ENCODE measurements at places on chromosomes 1 and 21.

DNA sequence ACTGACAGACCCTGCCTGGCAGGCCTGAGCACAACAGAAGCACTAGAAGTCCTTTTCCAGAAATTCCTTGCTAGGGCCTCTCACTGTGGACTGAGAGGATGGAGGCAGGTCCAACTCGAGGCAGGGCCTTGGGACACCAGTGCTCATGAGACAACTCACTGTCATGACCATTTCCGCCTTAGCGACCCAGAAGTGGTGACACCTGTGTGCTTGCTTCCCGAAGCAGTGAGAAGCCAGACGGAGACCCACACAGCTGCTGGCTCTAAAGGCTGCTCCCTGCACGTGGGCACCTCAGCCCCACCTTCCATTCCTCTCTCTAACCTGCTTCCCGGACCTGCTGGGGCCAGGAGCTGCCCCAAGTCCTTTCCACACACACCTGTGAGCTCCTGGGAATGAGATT is 33.0 kb downstream of the KCNC4 start:
- DNase-seq, result no peak

DNA sequence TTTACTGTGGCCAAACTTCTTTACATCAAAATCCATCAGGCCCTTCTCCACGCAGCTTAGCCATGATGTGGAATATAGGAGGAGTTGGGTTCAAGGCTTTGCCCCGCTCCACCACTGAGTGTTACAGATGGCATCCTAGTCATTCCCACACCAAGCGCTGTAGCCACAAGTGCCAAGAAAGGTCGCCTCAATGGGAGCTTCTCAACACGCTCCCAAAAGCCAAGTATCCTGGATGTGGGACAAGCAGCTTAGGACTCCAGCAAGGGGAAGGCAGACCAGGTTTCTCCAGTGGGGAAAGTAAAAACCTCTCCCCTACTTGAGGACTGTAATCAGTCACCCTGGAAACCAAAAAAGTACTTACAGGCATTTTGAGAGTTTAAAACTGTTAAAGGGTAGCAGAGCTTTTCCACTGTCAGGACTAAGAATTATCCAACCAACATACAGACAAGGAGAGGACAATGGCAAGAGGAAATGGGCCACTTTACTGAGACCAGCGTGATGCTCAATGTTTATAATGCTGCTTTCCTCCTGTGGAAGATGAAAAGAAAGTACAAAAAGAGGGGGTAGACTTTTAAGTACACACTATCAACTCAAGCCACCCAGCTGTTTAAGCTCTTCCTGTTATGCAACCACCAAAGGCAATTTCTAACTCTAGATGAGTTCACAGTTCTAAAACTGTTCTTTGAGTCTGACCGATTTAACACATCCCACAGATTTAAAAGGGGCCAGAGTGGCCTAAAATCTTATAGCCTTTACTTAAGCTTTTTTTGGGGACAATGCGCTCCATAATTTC is 120.7 kb upstream of the KRTAP19-8 start:
- DNase-seq, result no peak

GRCh38 chr1:114896795-114897194 is 42.1 kb downstream of the SYCP1 start:
- no peak for DNase-seq

DNA sequence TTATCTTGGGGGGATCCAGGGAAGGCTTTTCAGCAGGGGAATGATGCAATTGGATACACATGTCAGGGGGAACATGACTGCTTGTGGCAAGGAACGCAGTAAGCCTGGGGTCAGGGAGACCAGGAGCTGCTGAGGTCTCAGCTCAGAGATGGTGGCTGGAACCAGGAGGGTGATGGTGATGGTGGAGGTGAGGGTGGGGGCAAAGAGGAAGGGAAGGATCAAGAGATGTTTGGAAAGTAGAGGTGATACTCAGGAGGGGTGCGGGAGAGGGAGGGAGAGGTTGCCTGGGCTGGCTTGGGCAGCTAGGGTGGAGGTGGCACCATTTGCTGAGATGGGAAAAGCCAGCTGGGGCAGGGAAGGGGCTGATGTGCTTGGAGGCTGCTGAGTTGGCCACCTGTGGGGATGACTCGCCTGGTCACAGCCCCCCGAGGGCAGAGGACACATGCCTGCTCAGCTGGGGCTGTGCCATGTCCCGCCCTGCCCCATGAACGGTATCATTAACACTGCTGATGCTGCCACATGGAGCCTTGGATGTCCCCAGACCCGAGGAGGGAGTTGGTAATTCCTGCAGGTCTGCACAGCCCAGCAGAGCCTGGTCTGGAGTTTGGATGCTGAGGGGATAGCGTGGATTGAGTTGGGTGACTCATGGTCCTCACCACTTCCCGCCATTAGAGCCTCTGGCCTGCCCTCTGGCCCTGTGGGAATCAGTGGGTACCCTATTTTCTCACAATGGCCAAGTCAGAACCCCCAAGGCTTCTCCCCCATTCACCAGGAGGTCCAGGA is 6.3 kb upstream of the PADI1 start:
- DNase-seq, result peak; percentile 76

- no peak for DNase-seq
These were observed 4.0 kb upstream of the IFI16 start for GRCh38 chr1:159005676-159006075.

- DNase-seq, result no peak
These were observed 1041.3 kb downstream of the AMY1C start for GRCh38 chr1:104791030-104791429.

DNA sequence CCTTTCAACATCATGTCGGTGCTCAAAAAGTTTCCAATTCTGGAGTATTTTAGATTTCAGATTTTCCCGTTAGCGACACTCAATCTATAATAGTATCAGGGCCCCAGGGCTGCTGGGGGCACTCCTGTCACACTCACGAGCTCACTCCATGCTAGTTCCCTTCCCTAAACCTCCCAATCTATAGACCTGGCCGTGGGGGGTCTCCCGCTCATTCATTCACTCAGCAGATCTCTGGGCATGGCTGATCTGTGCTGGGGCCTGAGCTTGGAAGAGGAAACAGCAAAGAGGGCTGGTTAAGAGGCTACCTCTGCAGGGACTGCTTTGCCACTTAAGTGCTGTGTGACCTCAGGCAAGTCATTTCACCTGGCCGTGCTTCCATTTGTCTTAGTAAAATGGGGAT is 46.8 kb upstream of the LAPTM5 start:
- DNase-seq, result no peak

DNA sequence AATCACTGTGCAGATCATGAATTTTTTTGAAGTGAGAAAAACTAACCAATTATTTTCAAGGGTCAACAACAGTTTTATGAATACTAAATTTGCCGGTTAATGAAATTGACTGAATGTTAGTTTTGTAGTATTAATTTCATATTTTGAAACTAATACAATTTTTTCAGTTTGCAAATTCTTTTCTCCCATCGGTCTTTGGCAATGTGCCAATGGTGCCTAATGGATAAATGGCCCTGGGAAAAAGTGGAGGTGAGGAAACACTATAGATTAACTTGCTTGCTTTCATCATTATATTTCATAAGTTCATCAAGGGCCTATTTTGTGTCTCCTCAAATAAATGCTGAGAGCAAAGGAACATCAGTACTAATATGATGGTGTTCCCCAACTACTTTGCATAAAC is 4.1 kb downstream of the C1orf141 start:
- no peak for DNase-seq

DNA sequence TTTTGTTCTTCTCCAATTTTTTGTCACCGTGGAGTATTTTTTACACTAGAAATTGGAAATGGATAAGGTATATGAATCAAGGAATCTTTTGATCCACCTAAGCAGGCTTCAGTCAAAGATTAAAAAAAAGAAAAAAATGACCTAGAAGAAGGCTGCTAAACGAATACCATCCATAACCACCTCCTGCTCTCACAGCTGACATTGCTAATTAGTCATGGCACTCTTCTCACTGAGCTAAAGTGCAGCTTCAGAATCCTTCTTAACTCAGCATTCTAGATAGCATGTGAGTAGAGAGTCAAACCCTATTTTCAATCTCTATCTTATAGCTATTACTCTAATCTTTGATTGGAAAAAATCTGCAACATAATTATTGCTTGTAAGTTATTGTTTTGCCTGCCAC is 40.2 kb upstream of the ST6GALNAC5 start:
- DNase-seq, result no peak

DNA sequence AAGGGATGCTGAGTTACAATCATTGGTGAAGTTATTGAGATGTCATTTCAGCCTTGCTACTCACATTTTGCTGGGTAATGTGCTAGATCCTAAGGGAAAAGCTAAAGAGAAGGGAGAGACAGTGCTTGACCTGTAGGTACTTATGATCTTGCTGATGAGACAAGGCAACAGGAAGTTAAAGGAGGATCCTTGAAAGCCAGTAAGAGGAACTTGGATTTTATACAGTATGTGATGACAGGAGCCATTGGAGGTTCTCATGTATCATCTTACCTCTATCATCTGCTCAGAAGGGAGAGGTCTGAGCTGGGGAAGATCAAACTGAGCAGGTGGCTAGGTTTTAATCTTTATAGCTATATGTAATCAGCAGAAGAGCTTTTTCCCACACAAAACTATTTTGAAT is 6.3 kb downstream of the APOBEC4 start:
- DNase-seq, result no peak

DNA sequence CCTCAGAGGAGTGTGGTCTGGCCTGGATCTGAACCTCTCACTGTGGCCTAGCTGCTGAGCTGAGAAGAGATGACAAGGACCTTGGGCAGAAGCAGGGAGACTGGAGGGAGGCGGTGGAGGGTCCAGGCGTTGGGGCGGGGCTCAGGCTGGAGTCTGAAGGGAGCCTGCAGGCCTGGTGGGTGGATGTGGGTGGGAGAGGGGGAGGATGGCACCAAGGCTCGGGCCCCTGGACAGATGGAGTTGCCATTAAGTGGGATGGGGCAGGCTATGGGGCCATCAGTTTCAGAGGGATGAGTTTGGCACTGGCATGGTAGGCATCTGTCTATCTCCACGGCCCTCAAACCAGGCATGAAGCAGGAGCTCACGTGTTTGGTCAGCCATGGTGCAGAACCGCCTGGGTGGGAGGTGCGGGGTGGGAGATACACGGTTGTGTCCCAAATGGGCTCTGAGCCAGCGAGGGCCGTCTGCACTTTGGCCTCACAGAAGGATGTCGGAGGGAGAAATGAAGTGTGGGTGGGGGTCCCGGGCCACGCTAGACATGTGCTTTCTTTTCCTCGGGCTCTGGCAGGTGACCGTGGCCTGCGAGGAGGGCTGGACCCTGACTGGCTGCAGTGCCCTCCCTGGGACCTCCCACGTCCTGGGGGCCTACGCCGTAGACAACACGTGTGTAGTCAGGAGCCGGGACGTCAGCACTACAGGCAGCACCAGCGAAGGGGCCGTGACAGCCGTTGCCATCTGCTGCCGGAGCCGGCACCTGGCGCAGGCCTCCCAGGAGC is 23.6 kb downstream of the PCSK9 start:
- peak; percentile 86 for DNase-seq

DNA sequence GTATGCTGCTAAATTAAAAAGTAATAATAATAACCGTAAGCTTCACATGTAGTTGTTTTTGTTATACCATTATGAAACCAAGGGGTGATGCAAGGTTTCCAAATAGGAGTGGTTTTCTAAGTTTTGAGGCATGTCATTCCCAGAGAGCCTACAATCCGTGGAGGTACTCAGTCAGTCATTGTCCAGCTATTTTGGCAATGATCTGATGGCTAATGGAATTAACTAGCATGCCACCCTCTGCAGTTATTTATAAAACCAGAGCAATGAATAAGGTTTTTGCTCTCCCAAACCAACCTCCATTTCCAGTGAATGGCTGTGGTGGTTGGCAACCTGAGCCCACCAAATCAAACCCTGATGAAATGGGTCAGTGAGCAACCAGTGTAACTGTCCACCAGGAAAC is 106.4 kb downstream of the TBX15 start:
- no peak for DNase-seq

- DNase-seq, result no peak
These were observed 137.6 kb upstream of the SGIP1 start for GRCh38 chr1:66396212-66396890.

DNA sequence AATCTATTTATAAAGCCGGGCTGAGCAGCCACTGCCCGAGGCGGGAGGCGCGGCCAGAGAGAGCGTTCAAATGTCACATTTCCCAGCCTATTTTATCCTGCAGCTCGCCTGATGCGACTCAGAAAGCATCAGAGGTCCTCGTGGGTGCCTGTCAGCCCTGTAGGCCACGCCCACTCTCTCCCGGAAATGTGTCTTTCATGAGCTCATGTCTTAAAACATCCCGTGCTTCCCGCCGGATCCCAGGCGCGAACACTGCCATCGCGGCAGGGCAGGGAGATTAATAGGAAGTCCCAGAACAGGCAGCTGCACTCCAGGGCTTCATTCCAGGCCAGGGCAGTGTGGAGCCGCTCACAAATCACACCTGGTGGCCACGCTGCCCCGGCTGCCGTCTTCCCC is 117.5 kb downstream of the PRDM16 start:
- DNase-seq, result no peak

DNA sequence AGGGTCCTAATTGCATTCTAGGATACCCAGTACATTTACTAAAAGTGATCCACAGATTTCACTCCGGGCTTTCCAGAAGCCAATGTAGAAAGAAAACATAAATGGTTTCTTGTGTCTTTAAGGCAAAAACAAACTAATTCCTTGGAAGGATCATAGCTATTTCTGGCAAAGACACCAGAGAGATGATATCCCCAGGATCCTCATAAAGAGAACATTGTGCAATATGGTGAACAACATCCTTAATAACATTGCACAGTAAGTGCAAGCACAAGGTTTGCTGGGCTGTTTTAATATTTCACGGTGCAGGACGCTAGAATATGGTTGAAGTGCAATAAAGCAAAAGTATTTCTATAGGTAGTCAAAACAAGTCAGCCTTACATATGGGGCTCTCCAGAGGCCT is 83.0 kb downstream of the NTPCR start:
- DNase-seq, result no peak

GRCh38 chr1:45608175-45609156 is 15.4 kb downstream of the CCDC17 start:
- DNase-seq, result no peak

GRCh38 chr1:147515045-147515869 is 26.0 kb upstream of the BCL9 start:
- no peak for DNase-seq

GRCh38 chr1:212121779-212122178 is 86.2 kb downstream of the DTL start:
- no peak for DNase-seq

- no peak for DNase-seq
These were observed 4.5 kb downstream of the TNFSF4 start for GRCh38 chr1:173202424-173203145.

DNA sequence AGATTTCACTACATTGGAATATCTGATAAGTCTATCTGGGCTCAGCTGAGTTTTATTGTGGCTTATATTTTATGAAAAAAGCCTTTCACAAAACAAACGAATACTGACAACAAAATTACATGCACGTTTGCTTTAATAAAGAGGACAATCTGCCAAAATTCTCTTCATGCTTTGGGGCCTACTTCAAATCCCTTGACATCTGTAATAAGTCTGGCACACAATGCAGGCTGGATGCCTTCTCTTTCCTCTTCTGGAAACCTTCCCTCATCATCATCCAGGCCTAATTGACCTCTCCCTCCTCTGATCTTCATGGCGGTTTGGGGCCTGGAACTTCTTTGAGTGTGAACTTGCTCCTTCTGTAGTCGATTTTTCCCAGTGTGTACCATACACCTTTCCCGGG is 70.3 kb downstream of the MAP10 start:
- DNase-seq, result no peak

Measured in mesenteric fat pad (tissue), 1 donor.